Spinal cord (tissue), 10 donors: ENCODE measurements at places on chromosomes 6 and 20. TPM values are rescaled to one million over a fixed set of nuclear protein-coding genes. Genes with fewer than 3 reads are reported as not detected.

GRCh38 chr6:107871976-107872375 is 47.9 kb upstream of the SCML4 start:
- no peak for DNase-seq
- H3K27ac ChIP-seq, result no peak overlapping the region

DNA sequence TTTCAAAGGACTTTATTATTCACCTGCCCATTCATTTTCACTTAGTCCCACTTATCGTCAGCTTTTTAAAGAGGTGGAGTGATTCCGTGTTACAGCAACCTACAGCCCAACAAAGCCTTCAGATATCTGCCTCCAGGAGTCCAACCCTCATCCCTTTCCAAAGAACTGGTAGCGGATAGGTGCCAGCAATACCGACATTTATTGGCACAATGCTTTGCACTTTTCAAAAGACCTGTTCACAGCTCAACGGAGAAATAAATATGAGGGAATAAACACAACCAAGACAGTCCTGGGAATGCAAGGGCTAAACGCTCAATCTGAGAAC is 819 bp upstream of the MTRF1L start:
- no peaks in the 10 kb centered on the region for H3K27me3 ChIP-seq
- DNase-seq, result no peak
- H3K4me1 ChIP-seq, result peaks cover 8% of the 10 kb centered on the region
- H3K27ac ChIP-seq, result peak overlapping the region; percentile 77
- peak overlapping the region; percentile 62 for H3K4me3 ChIP-seq

DNA sequence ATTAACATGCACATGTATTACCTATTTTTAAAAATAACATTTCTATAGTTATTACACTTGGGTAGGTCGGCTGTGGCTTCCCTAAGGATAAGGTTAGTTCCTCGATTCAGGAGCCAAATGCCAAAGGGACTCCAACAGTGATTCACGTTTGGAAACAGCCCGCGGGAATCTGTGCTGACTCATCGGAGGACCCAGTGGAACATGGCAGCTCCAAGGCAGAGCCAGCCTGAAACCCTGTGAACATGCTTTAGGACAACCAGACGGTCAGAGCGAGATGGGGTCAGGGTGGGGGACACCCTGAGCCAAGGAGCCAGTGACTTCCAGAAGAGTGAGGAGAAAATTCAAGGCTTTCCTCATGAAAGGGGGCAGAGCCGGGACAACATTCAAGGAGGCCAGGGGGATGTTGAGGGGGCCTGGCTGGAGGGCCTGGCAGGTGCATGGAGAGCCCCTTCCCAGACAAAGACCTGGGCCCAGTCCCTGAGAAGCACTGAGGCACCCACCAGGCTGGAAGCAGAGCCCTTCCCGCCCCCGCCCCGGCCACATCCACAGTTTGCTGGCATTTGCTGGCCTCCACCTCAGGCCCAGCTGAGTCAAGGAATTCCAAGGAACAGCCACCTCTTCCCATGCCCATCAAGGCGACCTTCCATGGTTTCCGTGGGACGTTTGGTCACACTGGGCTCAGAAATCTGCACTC is 133.2 kb downstream of the SNX5 start:
- no peaks in the 10 kb centered on the region for H3K27me3 ChIP-seq
- H3K27ac ChIP-seq, result peak overlapping the region; percentile 75
- no peak overlapping the region for H3K4me3 ChIP-seq

DNA sequence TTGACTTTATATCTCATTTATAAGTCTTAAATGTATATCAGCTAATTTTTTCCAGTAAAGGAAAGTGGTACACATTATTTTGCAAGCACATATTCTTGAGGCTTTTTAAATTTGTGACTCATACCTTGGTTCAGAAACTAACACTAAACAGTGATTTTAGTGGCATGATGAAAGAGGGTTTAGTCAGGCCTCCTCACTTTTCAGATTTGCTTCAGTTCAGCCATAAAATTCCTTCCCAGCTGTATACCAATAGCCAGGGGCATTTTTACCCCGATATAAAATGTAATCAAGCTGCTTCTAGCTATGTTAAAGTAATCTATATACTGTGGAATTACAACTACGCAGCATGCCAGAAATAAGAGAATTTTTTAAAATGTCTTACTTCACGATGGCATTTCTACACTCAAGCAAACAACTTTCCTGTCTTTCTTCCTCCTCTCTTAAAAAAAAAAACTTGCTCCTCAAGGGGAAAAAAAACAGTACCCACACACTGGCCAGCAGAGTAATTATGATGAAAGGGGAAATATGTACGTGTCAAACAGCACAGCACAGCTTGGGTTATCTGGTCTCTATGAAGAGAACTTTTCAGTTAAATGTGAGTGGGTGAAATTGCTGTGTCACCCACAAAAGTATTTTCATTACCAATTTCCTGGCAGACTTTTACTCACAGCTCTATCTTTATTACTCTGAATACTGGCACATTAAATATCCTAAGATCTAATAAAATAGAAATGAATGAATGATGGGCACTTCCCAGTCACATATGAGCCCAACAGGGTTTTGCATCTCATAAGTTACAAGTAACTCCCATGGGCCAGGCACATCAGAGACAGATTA is 244.8 kb upstream of the TENT5A start:
- H3K4me1 ChIP-seq, result no peaks in the 10 kb centered on the region
- H3K4me3 ChIP-seq, result no peak overlapping the region
- no peak for DNase-seq
- H3K36me3 ChIP-seq, result no peaks in the 10 kb centered on the region
- H3K27ac ChIP-seq, result no peak overlapping the region

- no peaks in the 10 kb centered on the region for H3K36me3 ChIP-seq
- H3K27ac ChIP-seq, result no peak overlapping the region
- peaks cover 19% of the 10 kb centered on the region for H3K4me1 ChIP-seq
- no peak for DNase-seq
- peaks cover 2% of the 10 kb centered on the region for H3K27me3 ChIP-seq
These were observed 38.5 kb downstream of the RBM38 start for GRCh38 chr20:57429580-57430200.

GRCh38 chr6:141264101-141264500 is 868.6 kb upstream of the GJE1 start:
- H3K36me3 ChIP-seq, result no peaks in the 10 kb centered on the region
- H3K4me3 ChIP-seq, result no peak overlapping the region
- H3K27ac ChIP-seq, result no peak overlapping the region
- H3K27me3 ChIP-seq, result no peaks in the 10 kb centered on the region

GRCh38 chr6:114579486-114579885 is 236.7 kb upstream of the HS3ST5 start:
- no peak for DNase-seq
- no peak overlapping the region for H3K27ac ChIP-seq
- no peak overlapping the region for H3K4me3 ChIP-seq
- H3K4me1 ChIP-seq, result no peaks in the 10 kb centered on the region
- no peaks in the 10 kb centered on the region for H3K36me3 ChIP-seq

DNA sequence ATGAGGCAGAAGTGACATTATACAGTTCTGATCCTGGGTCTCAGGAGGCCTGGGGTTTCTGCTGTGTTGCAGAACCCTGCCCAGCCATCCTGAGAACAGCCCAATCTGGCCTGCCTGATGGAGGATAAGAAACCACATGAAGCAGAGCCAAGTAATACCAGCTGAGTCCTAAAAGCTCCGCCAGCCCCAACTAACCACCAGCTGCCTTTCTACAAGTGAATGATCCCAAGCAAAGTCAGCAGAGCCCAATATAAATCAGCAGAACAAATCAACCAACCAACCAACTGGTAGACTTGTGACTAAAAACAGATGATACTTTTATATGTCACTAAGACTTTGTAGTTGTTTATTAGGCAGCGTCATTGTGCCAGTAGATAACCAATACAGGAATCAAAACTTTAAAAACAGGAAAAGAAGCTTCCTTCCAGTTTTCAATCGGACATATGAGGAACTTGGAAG is 52.1 kb downstream of the SNX5 start:
- H3K27me3 ChIP-seq, result no peaks in the 10 kb centered on the region
- H3K4me3 ChIP-seq, result no peak overlapping the region
- no peak overlapping the region for H3K27ac ChIP-seq

DNA sequence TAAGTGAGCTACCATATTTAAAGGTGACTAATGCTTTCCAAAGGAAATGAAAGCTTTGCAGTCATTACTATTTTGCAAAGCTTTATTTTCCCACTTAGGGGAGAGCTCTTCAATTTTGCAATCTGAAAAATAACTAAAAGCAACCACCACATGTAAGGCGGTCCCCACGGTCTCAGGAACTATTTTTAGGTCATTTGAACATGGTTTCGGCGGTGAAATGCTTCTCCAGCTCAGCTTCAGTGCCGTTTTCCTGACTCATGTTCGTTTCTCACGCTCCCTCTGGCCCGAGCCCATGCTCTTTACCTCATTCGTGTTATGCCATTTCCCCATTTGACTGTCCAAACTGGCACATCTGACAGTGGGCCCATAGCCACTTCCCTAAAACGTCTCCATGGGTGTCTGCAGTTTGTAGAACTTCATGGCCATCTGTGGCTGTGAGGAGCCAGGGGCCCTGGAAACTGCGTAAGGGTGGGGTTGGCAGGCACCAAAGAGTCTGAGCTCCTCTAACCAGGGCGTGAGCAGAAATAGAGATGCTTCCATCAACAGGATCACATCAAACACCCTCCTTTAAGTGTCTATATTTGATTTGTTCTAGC is 46.5 kb downstream of the ADTRP start:
- no peak overlapping the region for H3K4me3 ChIP-seq
- H3K27ac ChIP-seq, result no peak overlapping the region
- H3K27me3 ChIP-seq, result no peaks in the 10 kb centered on the region
- no peak for DNase-seq
- H3K4me1 ChIP-seq, result peaks cover 5% of the 10 kb centered on the region

- peaks cover 23% of the 10 kb centered on the region for H3K4me1 ChIP-seq
- peaks cover 13% of the 10 kb centered on the region for H3K36me3 ChIP-seq
- peak overlapping the region; percentile 44 for H3K27ac ChIP-seq
- DNase-seq, result peak; percentile 96
- H3K4me3 ChIP-seq, result no peak overlapping the region
- no peaks in the 10 kb centered on the region for H3K27me3 ChIP-seq
These were observed 93.8 kb downstream of the GMPR start for GRCh38 chr6:16332175-16332542.

DNA sequence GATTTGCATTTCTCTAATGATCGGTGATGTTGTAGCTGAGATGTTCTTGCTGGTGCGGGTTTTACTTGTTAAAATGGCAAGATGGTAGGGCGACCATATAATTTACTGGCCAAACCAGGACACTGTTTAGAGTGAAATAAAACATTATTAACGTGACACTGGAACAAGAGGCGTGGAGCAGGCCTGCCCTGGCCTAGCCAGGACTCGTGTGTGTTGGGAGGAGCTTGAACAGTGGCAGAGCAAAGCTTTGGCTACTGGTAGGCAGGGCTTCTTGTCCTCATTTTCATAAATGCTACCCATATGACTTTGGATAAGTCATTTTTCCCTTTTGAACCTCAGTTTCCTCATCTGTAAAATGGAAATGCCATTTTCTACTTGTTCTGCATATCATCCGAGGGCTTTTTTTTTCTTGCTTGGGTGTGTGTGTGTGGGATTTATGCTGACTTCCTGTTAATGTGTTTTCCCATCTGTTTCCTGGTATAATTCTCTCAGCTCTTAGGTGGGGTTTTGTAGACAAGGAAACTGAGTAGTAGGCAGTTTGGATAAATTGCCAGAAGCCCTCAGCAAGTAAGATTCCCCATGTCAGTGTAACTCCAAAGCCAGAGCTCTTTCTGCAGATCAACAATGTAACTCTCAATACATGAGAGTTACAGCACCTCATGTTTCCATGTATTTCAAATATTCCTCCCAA is 81.7 kb downstream of the TOX2 start:
- H3K4me1 ChIP-seq, result no peaks in the 10 kb centered on the region
- H3K27ac ChIP-seq, result no peak overlapping the region
- H3K4me3 ChIP-seq, result no peak overlapping the region
- no peaks in the 10 kb centered on the region for H3K36me3 ChIP-seq

DNA sequence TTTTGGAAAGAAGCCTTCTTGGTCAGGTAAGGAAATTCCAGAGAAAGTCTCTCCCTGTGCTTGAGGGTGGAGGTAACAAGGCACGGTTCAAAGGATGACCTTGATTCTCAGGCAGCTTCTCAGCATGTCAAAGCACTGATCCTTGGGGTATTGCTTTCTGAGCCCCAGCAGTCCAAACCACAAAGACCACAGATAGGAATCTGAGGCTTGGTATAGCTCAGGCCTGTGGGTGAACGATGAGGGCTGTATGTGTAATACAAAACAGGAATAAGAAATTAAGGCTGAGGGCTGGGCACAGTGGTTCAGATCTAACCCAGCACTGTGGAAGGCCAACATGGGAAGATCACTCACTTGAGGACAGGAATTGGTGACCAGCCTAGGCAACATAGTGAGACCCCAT is 70.2 kb upstream of the SLC22A1 start:
- no peak overlapping the region for H3K4me3 ChIP-seq
- no peaks in the 10 kb centered on the region for H3K4me1 ChIP-seq
- DNase-seq, result no peak
- no peak overlapping the region for H3K27ac ChIP-seq
- peaks cover 55% of the 10 kb centered on the region for H3K36me3 ChIP-seq
- H3K27me3 ChIP-seq, result no peaks in the 10 kb centered on the region

DNA sequence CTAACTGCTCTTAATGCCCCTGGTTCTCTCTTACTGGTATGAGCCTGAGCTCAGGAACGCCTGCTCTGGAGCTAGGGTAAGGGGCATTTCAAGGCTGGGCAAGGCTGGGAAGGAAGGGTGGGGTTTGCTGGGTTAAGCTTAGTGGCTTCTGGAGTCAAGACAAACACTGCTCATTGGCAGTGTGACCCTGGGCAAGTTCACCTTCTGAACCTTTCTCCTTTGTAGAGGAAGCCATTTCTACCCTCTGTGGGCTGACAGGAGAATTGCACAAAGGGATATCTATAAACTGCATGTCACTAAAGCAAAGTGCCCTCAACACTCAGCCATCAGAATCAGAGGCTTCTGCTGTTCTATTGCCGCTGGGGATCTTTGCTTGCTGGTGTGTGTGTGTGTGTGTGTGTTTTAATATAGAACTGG is 20.3 kb upstream of the LRRN4 start:
- H3K36me3 ChIP-seq, result no peaks in the 10 kb centered on the region
- no peak overlapping the region for H3K27ac ChIP-seq
- DNase-seq, result no peak
- H3K4me1 ChIP-seq, result peaks cover 20% of the 10 kb centered on the region

DNA sequence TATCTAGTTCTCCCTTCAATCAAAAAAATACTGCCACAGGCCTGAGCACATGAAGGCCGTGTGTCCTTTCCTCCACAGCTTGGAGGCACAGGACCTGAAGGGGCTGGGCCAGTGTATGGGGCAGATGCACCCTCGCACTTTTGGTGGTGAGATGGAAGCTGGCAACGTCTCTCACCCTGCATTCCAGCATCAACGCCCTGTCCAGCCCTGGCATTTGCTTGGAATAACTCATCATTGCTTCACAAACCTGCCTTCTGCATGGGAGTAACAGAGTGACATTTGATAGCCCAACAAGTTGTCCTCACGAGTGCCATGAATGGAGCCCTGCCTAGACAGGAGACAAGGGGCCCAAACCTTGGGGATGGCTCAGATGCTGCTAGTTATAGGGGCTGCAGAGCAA is 257.9 kb downstream of the SMOC2 start:
- no peak overlapping the region for H3K4me3 ChIP-seq
- DNase-seq, result no peak
- no peaks in the 10 kb centered on the region for H3K36me3 ChIP-seq
- H3K27ac ChIP-seq, result no peak overlapping the region
- H3K4me1 ChIP-seq, result peaks cover 30% of the 10 kb centered on the region

- no peaks in the 10 kb centered on the region for H3K36me3 ChIP-seq
- H3K27ac ChIP-seq, result no peak overlapping the region
- DNase-seq, result no peak
- no peaks in the 10 kb centered on the region for H3K27me3 ChIP-seq
These were observed 69.7 kb downstream of the PDE7B start for GRCh38 chr6:135921188-135921587.

The FRK gene
- 0.44 TPM for polyA plus RNA-seq

The FGD2 gene
- polyA plus RNA-seq, result 8.4 TPM

The COL11A2 gene
- 12.6 TPM for polyA plus RNA-seq

The RBCK1 gene
- polyA plus RNA-seq, result 106 TPM

The SPATA25 gene
- 2.6 TPM for polyA plus RNA-seq

The BANF2 gene
- not detected for polyA plus RNA-seq
